Immature natural killer cell (primary cell): ENCODE measurements at places on chromosomes 5 and 9. TPM values are rescaled to one million over a fixed set of nuclear protein-coding genes. Genes with fewer than 3 reads are reported as not detected.

ADRB2 gene
- polyA plus RNA-seq, result 34.4 TPM

ARL10 gene
- polyA plus RNA-seq, result 0.76 TPM

DAB2 gene
- polyA plus RNA-seq, result 20.0 TPM

CEP78 gene
- polyA plus RNA-seq, result 70.9 TPM

PLCXD3 gene
- not detected for polyA plus RNA-seq

PTCH1 gene
- 3.7 TPM for polyA plus RNA-seq
